ENCODE measurements at places on chromosomes 5 and 9. TPM values are rescaled to one million over a fixed set of nuclear protein-coding genes. Genes with fewer than 3 reads are reported as not detected.
A peak's percentile ranks its signal among the peaks of the same experiment; 100 is the strongest.

- no peak for DNase-seq
- H3K4me1 ChIP-seq = no peaks in the 10 kb centered on the region
- no peaks in the 10 kb centered on the region for H3K27me3 ChIP-seq
- no peak overlapping the region for H3K4me3 ChIP-seq
Observed at GRCh38 chr9:8555762-8556500, 756.4 kb upstream of the DMAC1 start.

GRCh38 chr9:102085548-102085947 lies 347.1 kb upstream of the GRIN3A start:
- H3K36me3 ChIP-seq = peaks cover 3% of the 10 kb centered on the region
- no peak overlapping the region for H3K4me3 ChIP-seq
- DNase-seq = no peak
- no peaks in the 10 kb centered on the region for H3K27me3 ChIP-seq

DNA sequence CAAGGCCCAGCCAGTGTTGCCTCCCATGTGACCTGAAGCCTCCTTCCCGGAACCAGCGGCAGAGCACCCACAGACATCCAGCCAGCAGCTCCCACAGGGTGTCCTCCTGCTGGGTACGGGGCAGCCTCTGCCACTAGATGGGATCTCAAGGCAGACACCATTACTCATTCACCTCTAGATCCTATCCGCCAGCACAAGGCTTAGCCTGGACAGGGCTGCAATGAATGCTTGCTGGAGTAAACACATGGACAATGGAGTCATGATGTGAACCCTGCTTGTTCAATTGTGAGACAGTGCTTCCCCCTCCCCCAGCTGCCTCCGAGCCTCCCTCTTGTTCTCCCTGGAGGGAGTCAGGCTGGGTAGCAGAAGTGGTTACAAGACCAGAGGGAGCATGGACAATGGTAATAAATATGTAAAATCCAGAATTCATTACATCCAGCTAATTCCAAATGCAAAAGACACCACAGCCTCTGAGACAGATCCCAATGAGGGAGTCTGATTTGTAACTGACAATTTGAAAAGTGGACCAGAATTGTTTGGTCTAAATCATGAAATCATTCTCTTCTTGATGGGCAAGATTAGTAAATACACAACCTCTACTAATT lies 132.0 kb downstream of the CRB2 start:
- DNase-seq = no peak
- H3K27me3 ChIP-seq = peaks cover 4% of the 10 kb centered on the region
- no peak overlapping the region for H3K4me3 ChIP-seq
- H3K36me3 ChIP-seq = no peaks in the 10 kb centered on the region

GRCh38 chr5:137393196-137393993 lies 105.7 kb downstream of the SPOCK1 start:
- H3K4me1 ChIP-seq = no peaks in the 10 kb centered on the region
- H3K36me3 ChIP-seq = no peaks in the 10 kb centered on the region
- H3K27ac ChIP-seq = no peak overlapping the region
- DNase-seq = no peak

GRCh38 chr5:133081703-133082102 lies 29.9 kb downstream of the HSPA4 start:
- peaks cover 4% of the 10 kb centered on the region for H3K36me3 ChIP-seq
- H3K27me3 ChIP-seq = no peaks in the 10 kb centered on the region
- no peaks in the 10 kb centered on the region for H3K4me1 ChIP-seq
- H3K27ac ChIP-seq = peak overlapping the region; percentile 41
- no peak overlapping the region for H3K4me3 ChIP-seq
- no peak for DNase-seq

- H3K4me3 ChIP-seq = no peak overlapping the region
- H3K4me1 ChIP-seq = peaks cover 23% of the 10 kb centered on the region
- no peak for DNase-seq
- H3K27ac ChIP-seq = no peak overlapping the region
- H3K36me3 ChIP-seq = peaks cover 17% of the 10 kb centered on the region
Observed at GRCh38 chr5:160183075-160183474, 46.2 kb upstream of the FABP6 start.

The ANKRD55 gene
- total RNA-seq = not detected

The FBP1 gene
- not detected for total RNA-seq

GRCh38 chr5:36680066-36680465 lies 73.7 kb downstream of the SLC1A3 start:
- no peaks in the 10 kb centered on the region for H3K36me3 ChIP-seq
- no peak overlapping the region for H3K4me3 ChIP-seq
- no peak for DNase-seq
- H3K27ac ChIP-seq = no peak overlapping the region
- H3K4me1 ChIP-seq = no peaks in the 10 kb centered on the region

DNA sequence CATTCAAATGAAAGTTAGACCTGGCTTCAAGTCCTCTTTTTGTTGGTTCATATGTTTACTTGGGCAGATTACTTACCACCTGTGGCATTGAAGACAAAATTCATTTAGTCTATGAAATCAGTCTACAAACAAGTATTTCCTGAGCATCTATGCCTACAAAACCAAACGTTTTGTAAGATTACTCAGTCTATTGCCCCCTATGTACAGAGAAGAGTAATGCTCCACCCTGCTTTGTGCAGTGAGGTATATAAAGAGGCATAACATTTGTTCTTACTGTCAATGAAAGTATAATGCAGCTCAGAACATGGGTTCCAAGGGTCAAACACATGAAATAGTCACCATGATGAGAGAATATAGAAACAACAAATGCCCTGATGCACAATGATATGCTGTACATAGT lies 580.7 kb downstream of the KIF4B start:
- no peak overlapping the region for H3K27ac ChIP-seq
- H3K27me3 ChIP-seq = no peaks in the 10 kb centered on the region
- H3K4me1 ChIP-seq = peaks cover 8% of the 10 kb centered on the region
- H3K36me3 ChIP-seq = no peaks in the 10 kb centered on the region

The HAPLN1 gene
- total RNA-seq = 42.1 TPM

The CEL gene
- 4.2 TPM for total RNA-seq

DNA sequence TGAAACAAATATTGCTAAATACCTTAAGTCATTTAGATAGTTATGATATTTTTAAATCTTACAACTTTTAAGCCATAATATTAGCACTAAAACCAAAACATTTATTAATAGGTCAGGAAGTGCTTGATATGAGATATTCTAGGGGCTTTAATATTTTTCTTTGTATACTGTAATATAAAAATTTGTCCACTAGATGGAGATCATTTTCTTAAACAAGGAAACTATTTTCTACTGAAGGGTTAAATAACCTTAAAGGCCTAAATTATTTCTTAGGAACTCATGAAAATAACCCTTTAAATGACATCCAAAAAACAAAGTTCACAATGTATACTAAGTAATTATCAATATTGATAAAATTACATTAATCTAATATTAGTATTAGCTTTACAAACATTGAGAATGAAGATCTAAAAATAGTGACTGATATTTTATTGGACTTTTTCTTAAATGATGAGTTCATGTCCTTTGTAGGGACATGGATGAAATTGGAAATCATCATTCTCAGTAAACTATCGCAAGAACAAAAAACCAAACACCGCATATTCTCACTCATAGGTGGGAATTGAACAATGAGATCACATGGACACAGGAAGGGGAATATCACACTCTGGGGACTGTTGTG lies 635.7 kb downstream of the RAB3C start:
- no peaks in the 10 kb centered on the region for H3K27me3 ChIP-seq
- H3K27ac ChIP-seq = no peak overlapping the region
- no peaks in the 10 kb centered on the region for H3K4me1 ChIP-seq
- DNase-seq = no peak
- H3K4me3 ChIP-seq = no peak overlapping the region

GRCh38 chr9:27022920-27023319 lies 17.4 kb upstream of the LRRC19 start:
- H3K27ac ChIP-seq = no peak overlapping the region
- H3K4me1 ChIP-seq = no peaks in the 10 kb centered on the region
- no peak for DNase-seq
- H3K4me3 ChIP-seq = no peak overlapping the region
- peaks cover 13% of the 10 kb centered on the region for H3K36me3 ChIP-seq
- H3K27me3 ChIP-seq = no peaks in the 10 kb centered on the region

GRCh38 chr5:42656651-42657015 lies 100.0 kb upstream of the CCDC152 start:
- H3K36me3 ChIP-seq = no peaks in the 10 kb centered on the region
- no peak overlapping the region for H3K27ac ChIP-seq
- no peaks in the 10 kb centered on the region for H3K4me1 ChIP-seq
- DNase-seq = no peak
- H3K27me3 ChIP-seq = no peaks in the 10 kb centered on the region

GRCh38 chr5:149001162-149001561 lies 61.7 kb downstream of the SH3TC2 start:
- H3K36me3 ChIP-seq = no peaks in the 10 kb centered on the region
- H3K27me3 ChIP-seq = peaks cover 2% of the 10 kb centered on the region
- H3K27ac ChIP-seq = no peak overlapping the region
- no peaks in the 10 kb centered on the region for H3K4me1 ChIP-seq
- H3K4me3 ChIP-seq = no peak overlapping the region
- DNase-seq = no peak

DNA sequence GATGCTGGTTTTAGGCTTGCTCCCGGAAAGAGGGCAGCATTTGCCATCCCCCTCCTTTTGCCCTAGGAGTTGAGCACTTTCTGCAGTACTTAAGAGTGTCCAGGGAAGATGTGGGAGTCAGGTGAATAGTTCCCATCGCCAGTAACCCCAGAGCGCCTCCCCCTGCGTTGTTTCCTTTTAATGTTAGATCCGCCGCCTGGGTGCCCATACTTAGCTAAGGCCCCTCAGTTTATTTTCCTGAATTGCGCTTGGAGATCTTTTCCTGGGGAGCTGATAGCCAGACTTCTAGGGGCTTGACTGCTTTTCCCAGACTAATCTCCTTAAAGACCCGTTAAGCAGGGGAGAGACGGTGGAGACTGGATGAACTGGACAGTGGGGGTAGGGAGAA lies 377 bp upstream of the PCDHAC2 start:
- DNase-seq = no peak
- peaks cover 24% of the 10 kb centered on the region for H3K4me1 ChIP-seq
- H3K4me3 ChIP-seq = peak overlapping the region; percentile 95
- H3K27me3 ChIP-seq = peaks cover 8% of the 10 kb centered on the region
- H3K27ac ChIP-seq = peak overlapping the region; percentile 63

The ZNF462 gene
- total RNA-seq = 98.3 TPM

The PCDHGC5 gene
- 2.9 TPM for total RNA-seq

DNA sequence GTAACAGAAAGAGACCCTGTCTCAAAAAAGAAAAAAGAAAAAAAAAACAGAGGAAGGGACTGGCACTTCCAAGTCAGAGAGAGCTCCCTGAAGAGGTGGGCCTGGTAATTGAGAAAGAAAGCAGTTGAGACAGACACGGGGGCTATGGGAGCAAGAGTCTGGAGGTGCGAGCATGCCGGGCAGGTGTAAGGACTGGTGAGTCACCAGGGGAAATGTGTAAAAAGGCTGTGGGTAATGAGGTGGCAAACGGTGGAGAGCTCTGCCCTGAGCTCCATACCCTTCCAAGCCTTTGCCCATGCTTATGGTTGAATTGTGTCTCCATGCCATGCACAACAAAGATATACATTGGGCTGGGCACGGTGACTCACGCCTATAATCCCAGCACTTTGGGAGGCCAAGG lies 18.0 kb upstream of the JADE2 start:
- H3K4me1 ChIP-seq = peaks cover 17% of the 10 kb centered on the region
- H3K36me3 ChIP-seq = no peaks in the 10 kb centered on the region
- H3K27me3 ChIP-seq = peaks cover 3% of the 10 kb centered on the region
- no peak overlapping the region for H3K27ac ChIP-seq
- no peak for DNase-seq

The CNTFR gene
- total RNA-seq = 3.1 TPM

- peaks cover 3% of the 10 kb centered on the region for H3K27me3 ChIP-seq
- H3K4me1 ChIP-seq = peaks cover 3% of the 10 kb centered on the region
- no peak overlapping the region for H3K4me3 ChIP-seq
- H3K36me3 ChIP-seq = no peaks in the 10 kb centered on the region
Observed at GRCh38 chr5:95848701-95849100, 26.2 kb upstream of the GLRX start.

- H3K36me3 ChIP-seq = no peaks in the 10 kb centered on the region
- DNase-seq = no peak
- no peaks in the 10 kb centered on the region for H3K4me1 ChIP-seq
- H3K27me3 ChIP-seq = no peaks in the 10 kb centered on the region
- no peak overlapping the region for H3K27ac ChIP-seq
Observed at GRCh38 chr5:174818430-174818829, 94.0 kb downstream of the MSX2 start.

DNA sequence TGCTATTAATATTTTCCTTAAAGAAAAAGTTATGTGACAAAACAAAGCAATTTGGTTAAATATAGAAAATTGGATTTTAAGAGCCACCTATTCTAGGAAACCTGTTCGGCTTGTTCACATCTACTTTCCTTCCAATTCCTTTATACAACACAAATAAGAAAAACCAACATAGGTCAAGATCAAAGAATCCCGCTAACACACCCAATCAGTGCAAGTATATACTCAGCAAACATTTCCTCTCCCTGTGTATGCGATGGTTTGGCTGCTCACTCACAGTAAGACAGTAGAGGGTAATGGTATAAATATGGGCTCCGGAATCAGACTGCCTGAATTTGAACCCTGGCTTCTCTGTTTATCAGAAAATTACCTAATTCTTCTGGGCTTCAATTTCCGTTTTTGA lies 757.5 kb upstream of the ZNF608 start:
- H3K4me3 ChIP-seq = no peak overlapping the region
- DNase-seq = no peak
- no peaks in the 10 kb centered on the region for H3K36me3 ChIP-seq
- no peak overlapping the region for H3K27ac ChIP-seq
- H3K27me3 ChIP-seq = no peaks in the 10 kb centered on the region

- no peak for DNase-seq
- no peak overlapping the region for H3K27ac ChIP-seq
- peaks cover 3% of the 10 kb centered on the region for H3K27me3 ChIP-seq
- peaks cover 31% of the 10 kb centered on the region for H3K4me1 ChIP-seq
Observed at GRCh38 chr9:131667576-131667975, 72.3 kb downstream of the RAPGEF1 start.

GRCh38 chr5:80668016-80668969 lies 13.5 kb upstream of the DHFR start:
- H3K27ac ChIP-seq = no peak overlapping the region
- no peak for DNase-seq
- peaks cover 1% of the 10 kb centered on the region for H3K27me3 ChIP-seq
- peaks cover 2% of the 10 kb centered on the region for H3K36me3 ChIP-seq
- H3K4me1 ChIP-seq = no peaks in the 10 kb centered on the region
- H3K4me3 ChIP-seq = no peak overlapping the region

GRCh38 chr5:73623060-73623459 lies 2.9 kb upstream of the ARHGEF28 start:
- H3K4me1 ChIP-seq = no peaks in the 10 kb centered on the region
- H3K27me3 ChIP-seq = peaks cover 8% of the 10 kb centered on the region
- H3K27ac ChIP-seq = no peak overlapping the region
- H3K36me3 ChIP-seq = no peaks in the 10 kb centered on the region

- no peak for DNase-seq
- H3K36me3 ChIP-seq = no peaks in the 10 kb centered on the region
- no peak overlapping the region for H3K4me3 ChIP-seq
- H3K27ac ChIP-seq = no peak overlapping the region
- peaks cover 2% of the 10 kb centered on the region for H3K27me3 ChIP-seq
Observed at GRCh38 chr5:93164690-93165089, 416.3 kb downstream of the NR2F1-AS1 start.

- no peak overlapping the region for H3K4me3 ChIP-seq
- no peaks in the 10 kb centered on the region for H3K27me3 ChIP-seq
- no peaks in the 10 kb centered on the region for H3K36me3 ChIP-seq
- no peak for DNase-seq
Observed at GRCh38 chr9:105432247-105432842, 15.5 kb upstream of the FSD1L start.

GRCh38 chr5:143261748-143262392 lies 141.6 kb downstream of the NR3C1 start:
- no peaks in the 10 kb centered on the region for H3K27me3 ChIP-seq
- H3K4me3 ChIP-seq = no peak overlapping the region
- H3K4me1 ChIP-seq = no peaks in the 10 kb centered on the region
- H3K27ac ChIP-seq = no peak overlapping the region

- no peaks in the 10 kb centered on the region for H3K4me1 ChIP-seq
- DNase-seq = no peak
- H3K4me3 ChIP-seq = no peak overlapping the region
- no peak overlapping the region for H3K27ac ChIP-seq
- H3K27me3 ChIP-seq = no peaks in the 10 kb centered on the region
Observed at GRCh38 chr9:90991953-90992352, 190.3 kb downstream of the SYK start.

Data from endothelial cell (in vitro differentiated cells).